Left kidney (tissue), 8 donors: ENCODE measurements at places on chromosomes 2 and 18. TPM values are rescaled to one million over a fixed set of nuclear protein-coding genes. Genes with fewer than 3 reads are reported as not detected.

DNA sequence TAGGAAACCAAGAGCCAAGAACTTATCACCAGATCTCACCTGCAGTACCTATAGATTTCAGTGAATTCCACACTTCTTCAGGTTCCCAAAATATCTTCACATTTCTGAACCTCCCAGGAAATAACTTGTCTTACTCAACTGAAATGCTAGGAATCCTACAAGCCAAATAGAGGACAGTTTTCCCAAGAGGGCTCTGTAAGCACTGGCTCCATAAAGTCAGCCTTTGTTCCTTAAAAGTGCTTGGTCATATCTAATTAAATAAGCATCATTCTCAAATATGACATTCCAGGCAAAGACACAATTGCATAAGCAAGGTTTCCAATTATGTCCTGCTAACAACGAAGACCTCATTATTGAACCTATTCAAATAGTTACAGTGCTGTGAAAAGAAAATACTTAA is 154.6 kb upstream of the MGAT5 start:
- no peak for DNase-seq

DNA sequence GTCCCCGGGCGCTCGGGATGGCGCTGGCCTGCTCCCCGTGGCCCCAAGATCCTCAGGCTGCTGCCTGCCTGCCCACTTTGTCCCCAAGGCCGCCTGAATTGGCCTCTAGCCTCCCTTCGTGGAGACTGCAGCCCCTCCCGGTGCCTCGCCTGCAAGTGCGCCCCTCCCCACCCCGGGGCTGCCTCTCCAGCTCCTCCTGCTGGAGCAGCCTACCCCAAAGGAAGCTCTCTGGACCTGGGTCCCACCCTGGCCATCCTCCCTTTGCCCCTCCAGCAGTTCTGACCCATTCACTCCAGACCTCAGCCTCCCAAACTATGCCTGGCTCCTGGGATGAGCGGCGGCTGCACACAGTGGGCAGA is 6.2 kb downstream of the ESPNL start:
- no peak for DNase-seq

DNA sequence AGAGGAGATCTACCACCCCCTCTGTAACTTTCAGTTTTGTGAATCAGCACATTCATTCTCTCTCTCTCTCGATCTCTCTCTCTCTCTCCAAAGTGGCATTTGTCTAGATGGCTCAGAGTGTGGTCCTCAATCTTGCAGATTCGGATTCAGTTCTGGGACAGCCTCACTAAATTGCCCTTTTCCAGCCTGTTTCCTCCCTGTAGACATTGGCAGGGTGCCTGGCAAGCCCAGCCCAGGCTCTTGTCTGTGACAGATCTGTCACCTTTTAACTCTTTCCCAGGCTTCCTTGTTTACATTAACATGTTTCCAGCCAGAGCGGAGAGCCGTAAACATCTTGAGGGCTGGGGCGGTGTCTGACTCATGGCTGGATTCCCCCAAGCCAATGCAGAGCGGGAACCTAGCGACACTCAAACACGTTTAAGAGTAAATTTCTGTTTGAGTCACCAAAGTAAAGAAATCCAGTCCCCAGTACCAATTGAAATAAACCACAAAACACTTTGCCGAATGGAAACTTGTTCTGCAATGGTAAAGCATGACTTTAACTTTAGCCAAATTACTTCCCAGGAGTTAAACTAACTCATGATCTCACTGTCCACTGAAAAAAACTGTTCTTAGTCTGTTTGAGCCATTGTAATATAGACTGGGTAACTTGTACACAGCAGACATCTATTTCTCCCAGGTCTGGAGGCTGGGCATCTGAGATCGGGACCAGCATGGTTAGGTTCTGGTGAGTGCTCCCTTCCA is 6.6 kb upstream of the CYP27C1 start:
- no peak for DNase-seq

DNA sequence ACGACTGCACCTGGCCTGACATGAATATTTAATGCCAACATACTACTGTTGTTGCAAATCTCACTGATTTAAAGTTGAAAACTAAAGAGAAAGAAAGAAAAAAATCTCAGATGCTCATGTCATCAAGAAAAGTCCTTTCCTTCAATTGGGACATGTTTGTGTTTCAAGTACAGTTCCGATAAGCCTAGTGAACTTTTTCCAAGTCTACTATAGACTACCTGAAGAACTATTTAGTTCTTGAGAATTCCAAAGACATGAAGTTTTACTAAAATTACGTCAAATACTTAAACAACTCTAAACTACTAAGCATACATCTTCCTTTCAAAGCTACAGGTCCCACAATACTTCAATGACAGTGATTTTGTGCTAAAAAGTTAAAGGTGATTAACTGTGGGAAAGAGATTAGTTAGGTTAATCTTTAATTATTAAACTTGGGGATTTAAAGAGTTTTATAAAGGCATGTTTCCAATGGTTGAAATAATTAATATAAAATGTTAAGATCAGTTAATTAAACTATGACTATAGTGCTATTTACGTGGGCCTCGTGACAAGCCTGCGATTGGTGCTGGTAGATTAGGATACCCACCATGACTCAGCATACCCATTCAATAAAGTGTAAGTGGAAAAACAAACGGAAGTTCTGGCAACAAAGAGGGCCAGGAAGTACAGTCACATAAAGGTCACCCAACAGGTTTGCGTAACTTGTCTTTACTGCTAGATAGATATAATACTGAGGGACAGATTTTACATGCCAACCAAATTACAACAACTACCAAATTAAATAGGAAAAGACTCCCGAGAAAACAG is 55.5 kb downstream of the SEPTIN10 start:
- DNase-seq: no peak

DNA sequence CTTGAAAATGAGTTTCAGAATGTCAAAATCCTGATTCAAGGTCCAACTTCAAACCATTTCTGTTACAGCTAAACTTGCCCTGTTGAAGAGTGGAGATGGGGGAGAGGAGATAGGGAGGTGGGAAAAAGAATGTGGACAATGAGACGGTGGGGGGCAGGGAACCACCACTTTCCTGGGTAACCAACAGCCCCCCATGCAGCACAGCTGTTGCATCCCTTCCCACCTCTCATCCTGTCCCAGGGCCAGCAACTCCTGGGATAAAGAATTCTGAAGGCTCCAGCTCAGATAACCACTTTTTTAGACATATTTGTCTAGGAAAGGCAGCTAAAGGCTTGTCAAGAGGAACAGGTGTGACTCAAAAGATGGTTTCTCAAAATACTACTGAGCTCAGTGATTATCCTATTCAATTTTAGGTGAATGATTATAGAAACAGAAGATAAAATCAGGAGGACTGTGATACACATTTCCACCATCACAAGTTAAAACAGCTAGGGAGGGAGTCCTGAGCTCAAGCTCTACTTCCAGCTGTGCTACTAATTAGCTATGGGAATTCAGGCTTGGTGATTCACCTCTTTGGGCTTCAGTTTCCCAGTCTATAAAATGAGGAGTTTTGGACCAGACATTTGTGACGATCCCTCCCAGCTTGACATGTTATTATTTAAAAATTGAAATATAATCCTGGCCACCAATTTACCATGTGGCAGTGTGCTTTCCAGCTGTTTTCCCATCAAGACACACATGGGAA is 36.3 kb downstream of the HDHD2 start:
- no peak for DNase-seq

DNA sequence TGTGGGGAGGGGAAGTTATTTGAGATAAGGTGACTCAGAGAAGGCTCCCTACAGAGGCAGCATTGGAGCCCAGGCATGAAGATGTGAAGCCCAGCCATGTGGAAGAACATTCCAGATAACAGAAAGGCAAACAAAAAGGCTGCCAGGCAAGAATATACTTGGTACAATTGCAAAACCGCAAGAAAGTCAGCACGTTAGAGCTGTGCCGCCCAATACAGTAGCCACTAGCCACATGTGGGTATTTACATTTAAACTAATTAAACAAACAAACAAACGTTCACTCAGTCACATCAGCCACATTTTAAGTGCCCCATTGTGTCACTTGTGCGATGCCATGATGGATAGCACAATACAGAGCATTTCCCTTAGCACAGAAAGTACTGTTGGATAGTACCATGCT is 179.6 kb downstream of the SATB2 start:
- DNase-seq: no peak

- no peak for DNase-seq
These were observed 36.7 kb upstream of the ITGA4 start for GRCh38 chr2:181420259-181421130.

GRCh38 chr2:212777020-212777491 is 238.5 kb upstream of the ERBB4 start:
- DNase-seq: no peak

DNA sequence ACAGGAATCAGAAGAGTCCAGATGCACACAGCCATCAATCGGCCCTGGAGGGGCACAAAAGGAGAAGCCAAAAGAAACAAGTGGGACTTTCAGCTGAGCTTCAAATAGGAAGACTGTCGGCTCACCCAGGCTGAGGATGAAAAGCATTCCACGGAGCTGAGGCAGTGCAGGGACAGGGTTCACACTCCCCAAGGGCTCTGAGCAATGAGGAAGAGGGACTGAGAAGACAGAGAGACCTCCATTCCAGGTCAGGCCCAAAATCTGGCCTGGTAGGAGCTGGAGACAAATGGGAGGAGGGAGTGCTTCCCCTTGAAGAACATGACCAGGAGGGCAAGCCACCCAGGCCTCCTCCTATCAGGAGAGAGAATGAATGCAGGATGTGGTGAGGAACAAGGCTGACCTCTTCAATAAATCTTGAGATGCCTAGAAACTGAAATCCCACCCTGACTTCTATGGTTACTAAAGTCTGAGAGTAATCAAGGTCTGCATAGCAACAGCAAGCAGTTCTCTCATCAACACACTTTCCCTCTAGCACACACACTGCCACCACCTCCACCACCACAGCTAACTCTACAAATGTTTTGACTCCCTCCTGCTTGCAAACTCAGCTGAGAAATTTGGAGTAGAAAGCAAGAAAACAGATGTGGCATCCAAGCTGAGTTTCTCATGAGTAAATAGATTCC is 434.4 kb downstream of the TNS1 start:
- peak; percentile 57 for DNase-seq

DNA sequence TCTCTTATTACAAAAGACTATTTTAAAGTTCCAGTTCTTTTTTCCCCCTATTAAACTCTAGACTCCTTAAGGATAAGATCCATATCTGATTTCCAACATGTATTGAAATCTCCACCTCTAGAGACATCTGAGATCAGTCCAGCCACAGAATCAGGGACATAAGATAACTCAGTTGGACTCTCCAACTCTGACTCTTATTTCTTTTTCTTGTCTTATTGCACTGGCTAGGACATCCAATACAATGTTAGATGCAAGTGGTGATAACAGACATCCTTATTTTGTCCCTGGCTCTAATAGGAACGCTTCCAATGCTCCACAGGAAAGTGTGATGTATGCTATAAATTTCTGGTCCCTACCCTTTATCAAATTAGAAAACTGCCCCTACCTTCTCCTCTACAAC is 158.1 kb downstream of the TNS1 start:
- DNase-seq: no peak

DNA sequence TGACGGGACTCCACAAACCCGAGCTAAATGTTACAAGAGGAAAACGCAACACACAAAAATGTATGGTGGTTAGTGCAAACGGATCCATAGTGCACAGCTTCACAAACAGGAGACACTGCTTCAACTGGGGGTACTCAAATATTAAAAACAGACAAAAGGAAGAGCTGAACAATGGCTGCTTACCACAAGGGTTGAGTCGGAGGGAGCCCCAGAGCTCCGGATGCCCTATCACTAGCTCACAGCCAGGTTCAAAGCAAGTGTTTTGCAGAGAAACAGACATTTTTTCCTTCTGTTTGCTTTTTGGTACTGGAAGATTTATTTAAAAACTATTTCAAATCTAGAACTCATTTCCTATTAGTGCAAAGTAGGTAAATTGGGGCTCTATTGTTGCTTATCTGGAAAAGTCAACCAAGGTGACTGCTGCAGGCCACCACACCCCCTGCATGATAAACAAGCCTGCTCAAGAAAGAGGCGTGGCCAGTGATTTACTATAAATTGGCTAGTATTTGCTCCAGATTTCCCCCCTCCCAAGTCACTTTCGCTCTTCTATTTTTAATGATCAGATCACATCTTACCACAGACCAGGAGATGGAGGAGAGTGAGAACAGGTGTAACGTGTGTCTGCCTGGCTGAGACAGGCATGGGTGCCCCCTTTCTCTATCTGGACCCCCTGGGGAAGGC is 46.5 kb downstream of the ZAP70 start:
- no peak for DNase-seq

DNA sequence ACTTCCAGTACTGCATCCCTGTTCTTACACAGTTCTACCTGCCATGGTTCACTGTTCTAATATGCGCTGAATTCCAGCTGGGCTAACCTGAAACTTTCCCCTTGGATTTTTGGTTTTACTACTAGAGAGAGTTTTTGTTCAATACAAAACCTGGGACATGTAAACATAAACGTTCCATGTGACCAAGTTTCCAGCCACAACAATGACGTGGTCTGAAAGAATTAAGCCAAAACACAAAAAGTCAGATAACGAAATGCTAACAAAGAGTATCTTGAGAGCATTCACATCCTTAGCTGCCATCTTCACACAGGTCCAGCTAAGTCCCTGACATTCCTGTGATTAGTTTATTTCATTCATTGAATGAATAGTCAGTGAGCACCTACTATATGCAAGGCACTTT is 467.0 kb upstream of the PKDCC start:
- DNase-seq: no peak

DNA sequence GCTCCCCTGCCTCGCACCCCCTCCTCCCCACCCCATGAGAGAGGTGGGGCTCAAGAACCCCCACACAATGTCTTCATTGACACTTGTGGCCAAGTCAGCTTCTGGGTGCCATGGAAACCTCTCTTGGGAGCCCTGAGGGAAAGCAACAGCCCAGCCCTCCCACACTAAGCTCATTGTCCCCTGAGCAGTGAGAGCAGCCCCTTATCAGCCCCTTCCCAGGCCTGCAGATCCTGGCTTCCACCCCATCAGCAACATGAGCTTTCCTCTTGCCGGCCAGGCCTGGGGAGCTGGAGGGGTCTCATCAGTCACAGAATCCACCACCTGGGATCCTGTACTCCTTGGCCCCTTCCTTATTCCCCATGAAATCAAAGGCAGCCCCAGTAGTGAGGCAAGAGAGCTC is 107.8 kb upstream of the ST3GAL5 start:
- no peak for DNase-seq

GRCh38 chr18:49662506-49662905 is 100.6 kb downstream of the LIPG start:
- no peak for DNase-seq

GRCh38 chr2:66362701-66363100 is 72.2 kb upstream of the MEIS1 start:
- no peak for DNase-seq

- DNase-seq: no peak
These were observed 331.9 kb downstream of the PDE11A start for GRCh38 chr2:177740700-177741099.

The HOXD11 gene
- polyA plus RNA-seq: 63.7 TPM

The IL1RN gene
- polyA plus RNA-seq: 3.2 TPM

The UPP2 gene
- polyA plus RNA-seq: 11.2 TPM

The PRKAG3 gene
- 0.15 TPM for polyA plus RNA-seq

The EGR4 gene
- not detected for polyA plus RNA-seq

The ATOH8 gene
- polyA plus RNA-seq: 10.3 TPM

The NOL4 gene
- polyA plus RNA-seq: 2.8 TPM

The DNAJC5G gene
- 2.0 TPM for polyA plus RNA-seq

The FHL2 gene
- polyA plus RNA-seq: 26.7 TPM

The SYT4 gene
- 0.38 TPM for polyA plus RNA-seq

The GTF2A1L gene
- polyA plus RNA-seq: 0.25 TPM

The MALT1 gene
- 42.6 TPM for polyA plus RNA-seq
